ENCODE measurements at places on chromosomes 13 and 19.

DNA sequence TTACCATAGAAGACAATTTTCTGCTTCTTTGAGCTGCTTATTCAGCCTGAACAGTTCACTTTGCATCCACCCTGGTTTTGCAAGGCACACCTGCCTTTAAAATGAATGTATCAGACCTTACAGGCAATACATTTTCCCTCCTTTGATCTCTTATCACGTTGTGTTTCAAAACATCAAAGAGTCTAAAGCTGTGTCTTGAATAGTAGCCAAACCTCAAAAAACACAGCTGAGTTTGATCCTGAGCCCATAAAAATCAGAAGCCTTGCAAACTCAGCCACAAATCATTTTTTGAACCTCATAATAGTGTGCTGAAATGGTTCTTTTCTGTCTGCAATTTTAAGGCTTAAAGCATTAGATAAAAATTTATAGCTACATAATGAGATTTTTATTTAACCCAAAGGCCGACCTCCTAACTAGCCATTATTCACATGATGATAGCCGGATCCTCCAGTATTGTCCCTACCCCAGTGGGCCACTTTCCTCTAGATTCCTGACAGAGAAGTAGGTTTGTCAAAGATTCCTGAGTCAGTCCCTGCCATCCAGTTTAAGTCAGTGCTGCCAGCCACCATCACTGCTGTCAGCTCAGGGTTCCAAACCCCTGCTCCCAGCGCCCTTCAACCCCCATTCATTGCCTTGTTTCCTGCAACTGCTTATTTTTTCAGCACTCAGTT lies 71.8 kb downstream of the CAB39L start:
- peak; percentile 78 for DNase-seq

DNA sequence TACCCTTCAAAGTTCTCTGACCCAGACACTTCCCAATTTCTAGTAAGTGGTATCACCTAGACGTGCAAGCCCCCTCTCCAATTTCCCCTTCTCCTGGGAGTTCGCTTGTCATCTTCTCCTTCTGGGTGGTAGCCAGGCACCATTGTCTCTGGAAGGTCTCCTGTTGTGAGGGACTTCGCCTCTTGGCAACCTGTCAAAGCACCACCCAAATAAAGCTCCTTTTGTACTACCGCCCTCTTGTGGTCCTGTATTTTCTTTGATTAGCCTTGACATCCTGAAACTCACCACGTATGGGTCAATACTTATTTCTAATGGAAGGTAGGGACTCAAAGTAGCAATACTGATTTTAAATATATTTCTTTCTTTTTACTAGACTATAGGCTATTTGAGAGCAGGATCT lies 8.2 kb downstream of the GPC5 start:
- no peak for DNase-seq

- DNase-seq = peak; percentile 57
Observed at GRCh38 chr19:4369888-4370260, 26.5 kb downstream of the MPND start.

GRCh38 chr13:95524264-95524901 lies 28.1 kb upstream of the CLDN10 start:
- DNase-seq = no peak

DNA sequence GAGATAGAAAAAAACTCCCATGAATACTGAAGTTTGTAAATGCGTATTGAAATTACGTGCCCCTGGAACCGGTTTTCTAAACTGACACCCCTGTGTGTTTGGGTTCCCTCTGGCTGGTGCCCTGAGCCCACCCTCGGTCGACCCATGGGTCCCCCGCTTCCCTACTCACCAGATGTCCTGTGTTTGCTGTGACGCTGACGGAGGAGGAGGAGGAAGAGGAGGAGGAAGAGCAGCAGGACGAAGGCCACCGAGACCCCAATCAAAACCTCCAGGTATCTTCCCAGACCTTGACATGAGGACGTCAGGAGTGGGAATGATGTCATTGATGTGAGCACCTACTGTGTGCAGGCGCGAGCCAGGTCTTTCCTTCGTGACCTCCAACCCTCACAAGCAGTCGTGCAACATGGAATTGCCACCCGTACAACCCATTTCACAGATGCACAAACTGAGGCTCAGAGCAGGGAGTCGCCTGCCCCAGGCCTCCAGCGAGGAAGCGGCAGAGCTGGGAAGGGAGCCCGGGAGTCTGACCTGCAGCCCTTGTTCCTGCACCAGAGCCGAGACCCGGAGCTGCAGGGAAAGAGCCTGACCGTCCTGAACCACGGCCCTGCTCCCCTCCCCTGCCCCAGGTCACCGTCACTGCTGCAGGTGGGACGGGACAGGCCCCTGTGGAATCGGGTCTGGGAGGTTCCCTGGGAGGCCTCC lies 3.7 kb downstream of the LILRB3 start:
- DNase-seq = no peak

Data from lung (tissue), 17 donors.